ENCODE measurements at places on chromosomes 7 and 10.

DNA sequence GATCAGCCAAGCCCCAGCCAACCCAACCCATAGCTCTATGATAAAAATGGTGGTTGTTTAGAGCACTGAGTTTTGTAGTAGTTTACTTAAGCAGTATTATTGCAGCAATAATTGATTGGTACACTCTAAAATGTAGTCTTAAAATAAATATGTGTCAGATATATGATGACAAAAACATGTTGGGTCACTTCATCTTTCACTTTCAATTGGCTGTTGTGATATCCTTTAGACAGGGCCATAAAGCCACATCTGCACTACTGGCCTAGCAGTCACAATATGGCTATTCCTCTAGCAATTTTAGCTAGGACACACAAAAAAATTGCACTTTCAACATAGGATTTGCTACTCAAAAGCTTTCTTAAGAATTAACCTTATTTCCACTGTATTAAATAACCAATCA is 5.9 kb upstream of the CAV1 start:
- no peak for DNase-seq

- no peak for DNase-seq
Measured at GRCh38 chr7:2114052-2114451, 118.7 kb downstream of the MAD1L1 start.

DNA sequence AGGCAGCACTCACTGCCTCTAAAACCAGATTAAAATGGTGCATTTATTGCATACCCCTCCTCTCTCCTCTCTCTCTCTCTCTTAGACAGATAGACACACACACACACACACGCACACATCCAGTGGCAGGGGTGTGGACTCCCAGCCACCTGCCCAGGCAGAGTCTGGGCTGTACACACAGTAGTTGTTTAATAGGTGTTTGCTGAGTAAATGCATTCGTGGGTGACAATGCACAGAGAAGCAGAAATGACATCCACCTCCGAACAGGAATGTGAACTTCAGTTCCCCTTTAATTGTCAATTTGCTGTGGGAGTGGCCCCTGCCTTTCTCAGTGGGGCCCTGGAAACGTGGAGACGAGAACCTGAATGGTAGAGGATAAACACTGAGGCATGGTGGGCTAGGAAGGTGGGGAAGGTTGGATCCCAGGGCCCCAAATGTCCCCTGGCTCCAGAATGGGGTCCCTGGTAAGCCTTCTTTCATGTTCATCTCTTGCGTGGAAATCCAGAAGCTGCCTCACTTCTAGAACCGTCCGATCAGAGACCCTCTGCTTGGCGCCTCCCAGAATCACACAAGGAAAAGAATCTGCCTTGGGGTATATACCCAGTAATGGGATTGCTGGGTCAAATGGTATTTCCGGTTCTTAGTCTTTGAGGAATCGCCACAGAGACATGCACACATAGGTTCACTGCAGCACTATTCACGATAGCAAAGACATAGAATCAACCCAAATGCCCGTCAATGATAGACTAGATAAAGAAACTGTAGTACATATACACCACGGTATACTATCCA is 58.5 kb upstream of the ECHDC3 start:
- DNase-seq = no peak

DNA sequence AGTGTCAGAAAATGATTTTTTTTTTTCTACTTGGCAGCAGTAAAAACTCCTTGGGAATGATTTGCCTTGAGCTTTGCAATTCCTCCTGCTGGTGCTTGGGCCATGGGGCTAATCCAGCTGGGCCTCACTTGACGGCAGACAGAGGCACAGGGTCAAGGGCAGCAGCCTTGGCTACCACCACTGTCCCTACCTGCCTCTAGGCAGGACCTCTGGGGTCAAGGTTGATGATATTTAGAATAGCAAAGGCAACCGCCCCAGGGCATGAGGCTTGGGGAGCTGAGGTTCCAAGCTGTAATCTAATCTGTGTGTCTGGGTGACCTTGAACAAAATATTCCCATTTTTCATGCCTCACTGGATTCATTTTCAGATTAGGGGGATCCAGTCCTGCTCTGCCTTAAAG is 327.4 kb downstream of the PLXNA4 start:
- no peak for DNase-seq

DNA sequence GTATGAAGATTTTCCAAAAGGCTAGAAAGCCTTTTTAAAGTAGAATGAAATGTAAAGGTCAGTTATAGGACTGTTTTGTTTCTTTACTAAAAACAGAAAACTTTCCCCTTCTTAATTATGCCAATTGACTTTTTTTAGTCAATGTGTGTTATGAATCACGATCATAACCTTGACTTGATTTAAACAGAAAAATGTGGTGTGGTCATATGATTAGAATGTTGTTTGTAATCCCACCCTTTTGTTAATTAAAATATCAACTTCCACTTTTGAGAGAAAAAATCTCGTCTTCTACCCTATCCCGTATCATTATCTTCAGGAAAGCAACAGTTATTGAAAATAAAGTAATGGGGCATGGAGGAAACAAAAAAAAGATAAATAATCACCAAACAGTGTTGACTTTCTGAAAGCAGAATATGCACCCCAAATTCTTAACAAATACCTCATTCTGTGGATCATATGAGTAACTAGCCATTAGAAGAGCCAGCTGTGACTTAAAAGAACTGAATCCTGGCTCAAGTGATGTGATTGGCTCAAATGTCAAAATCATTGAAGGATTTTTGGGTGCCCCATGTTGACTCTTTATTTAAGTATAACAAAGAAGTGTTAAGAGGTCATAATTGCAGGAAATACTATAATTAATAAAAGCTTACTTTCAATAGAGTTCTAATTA is 32.3 kb upstream of the SLC16A12 start:
- no peak for DNase-seq

DNA sequence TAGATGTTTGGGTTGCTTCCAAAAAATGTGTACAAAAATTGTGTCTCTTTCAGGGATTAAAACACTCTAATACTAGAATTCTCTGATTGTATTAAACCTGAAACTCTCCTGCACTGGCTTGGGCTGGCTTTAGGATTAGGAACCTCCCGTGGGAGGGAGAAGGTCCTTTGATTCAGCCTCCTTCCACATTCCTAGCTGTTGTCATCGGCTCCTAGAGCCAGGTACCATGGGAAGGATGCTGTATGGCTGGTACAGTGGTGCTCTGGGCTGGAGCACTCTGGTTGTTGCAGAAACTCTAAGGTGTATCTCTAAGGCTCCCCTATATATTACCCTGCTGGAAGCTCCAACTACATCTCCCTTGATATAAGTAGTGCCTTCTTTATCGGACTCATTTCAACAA is 245.2 kb upstream of the FOXK1 start:
- no peak for DNase-seq

DNA sequence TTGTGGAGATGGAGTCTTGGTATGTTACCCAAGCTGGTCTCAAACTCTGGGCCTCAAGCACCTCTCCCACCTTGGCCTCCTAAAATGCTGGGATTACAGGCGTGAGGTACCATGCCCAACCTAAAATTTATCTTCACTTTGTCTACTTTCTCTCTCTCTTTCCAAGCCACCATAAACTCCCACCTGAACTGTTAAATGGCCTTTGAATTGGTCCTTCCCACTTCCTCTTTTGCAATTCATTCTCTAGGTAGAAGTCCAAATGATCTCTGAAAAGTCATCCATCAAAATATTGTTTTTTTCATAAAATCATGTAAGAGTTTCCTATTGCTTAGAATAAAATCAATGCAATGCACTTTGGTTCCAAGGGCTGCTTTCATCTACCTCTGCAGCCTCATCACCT is 90.1 kb upstream of the CELF2 start:
- DNase-seq = no peak

DNA sequence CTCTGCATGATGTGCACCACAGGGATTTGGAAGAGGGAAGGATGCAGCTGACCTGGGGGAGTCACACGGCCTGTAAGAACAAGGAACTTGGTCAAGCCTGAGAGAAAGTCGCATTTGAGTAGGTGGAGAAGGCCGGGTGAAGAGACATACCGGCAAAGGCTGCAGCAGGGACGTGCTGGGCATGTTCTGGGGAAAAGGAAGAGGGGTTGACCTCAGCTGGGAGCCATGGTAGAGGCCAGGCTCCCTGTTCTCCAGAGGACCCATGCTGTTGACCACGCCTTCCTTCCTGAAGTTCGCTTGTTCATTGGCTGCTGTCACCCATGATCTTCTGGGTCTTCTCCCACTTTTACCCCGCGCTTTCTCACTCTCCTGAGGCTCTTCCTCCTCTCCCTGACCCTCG is 84.5 kb downstream of the HTR5A start:
- DNase-seq = no peak

DNA sequence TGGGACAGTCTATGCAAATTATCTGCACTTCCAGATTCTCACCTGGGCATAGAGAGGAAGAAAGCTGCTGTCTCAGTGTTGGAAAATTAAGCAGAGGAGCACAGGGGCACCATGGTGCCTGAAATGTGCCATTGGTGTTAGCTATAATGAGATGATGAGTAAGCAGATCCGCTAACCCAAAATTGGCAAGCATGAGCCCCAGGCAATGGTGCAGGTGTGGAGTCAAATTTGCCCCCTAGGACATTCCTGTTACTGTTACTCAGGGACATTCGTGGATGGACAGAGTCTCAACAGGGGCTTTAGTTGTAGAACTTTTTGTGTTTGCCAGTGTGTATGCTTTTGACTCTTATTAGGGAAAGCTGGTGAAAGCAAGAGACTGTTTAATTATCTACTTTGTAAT is 385.2 kb upstream of the KLF6 start:
- DNase-seq = no peak

DNA sequence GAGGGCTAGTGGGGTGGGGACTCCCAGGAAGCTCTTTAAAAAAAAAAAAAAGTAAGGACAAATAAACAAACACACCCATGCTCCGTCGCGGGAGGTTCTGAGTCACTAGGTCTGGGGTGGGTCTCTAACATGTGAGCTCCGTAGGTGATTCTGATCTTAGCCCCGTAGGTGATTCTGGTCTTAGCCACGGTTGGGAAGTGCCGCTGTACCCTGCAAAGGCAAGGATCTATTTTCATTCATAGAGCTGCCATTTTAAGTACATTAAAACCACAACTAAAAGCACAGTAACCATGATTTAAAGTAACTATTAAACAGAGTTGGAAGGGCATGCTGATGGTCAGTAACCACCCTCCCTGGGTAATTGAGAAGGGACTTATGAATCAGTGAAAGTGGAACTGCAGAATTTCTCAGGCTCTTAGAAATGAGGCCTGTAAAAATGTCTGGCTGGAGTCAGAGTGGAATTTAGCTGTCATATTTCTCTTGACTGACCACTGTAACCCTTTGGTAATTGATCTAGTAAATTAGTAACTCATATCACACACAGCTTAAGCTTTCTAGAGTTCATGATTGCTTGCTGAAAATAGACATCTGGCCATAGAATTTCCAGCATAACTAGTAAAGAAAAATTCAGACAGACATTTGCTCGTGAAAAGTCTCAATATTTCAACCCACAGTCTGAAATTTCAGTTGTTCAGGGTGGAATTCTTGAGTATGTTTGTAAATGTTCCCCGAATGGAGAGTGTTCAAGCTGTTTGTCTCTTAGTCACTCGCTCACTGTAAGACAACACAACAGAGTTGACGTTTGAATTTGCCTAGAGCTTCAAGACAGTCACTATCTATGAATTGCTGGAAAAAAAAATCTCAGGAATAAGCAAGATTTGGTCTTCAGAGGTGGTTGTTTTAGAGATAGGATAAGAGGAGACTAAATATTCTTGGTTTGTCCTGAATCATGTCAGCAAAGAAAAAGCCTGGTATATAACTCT is 34.2 kb upstream of the TCF7L2 start:
- no peak for DNase-seq

DNA sequence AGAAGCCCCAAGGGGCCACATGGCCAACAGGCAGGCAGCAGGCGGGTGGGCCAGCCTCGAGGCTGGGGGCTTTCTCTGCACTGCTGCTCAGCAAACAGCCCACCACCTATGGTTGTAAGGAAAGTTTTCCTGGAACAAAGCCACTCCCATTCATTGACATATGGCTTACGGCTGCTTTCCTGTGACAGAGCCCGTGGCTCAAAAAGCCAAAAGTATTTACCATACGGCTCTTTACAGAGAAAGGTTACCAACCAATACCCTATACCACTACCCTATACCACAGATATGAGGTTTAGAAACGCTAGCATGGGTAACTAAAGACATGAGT is 152.7 kb downstream of the MAD1L1 start:
- no peak for DNase-seq

DNA sequence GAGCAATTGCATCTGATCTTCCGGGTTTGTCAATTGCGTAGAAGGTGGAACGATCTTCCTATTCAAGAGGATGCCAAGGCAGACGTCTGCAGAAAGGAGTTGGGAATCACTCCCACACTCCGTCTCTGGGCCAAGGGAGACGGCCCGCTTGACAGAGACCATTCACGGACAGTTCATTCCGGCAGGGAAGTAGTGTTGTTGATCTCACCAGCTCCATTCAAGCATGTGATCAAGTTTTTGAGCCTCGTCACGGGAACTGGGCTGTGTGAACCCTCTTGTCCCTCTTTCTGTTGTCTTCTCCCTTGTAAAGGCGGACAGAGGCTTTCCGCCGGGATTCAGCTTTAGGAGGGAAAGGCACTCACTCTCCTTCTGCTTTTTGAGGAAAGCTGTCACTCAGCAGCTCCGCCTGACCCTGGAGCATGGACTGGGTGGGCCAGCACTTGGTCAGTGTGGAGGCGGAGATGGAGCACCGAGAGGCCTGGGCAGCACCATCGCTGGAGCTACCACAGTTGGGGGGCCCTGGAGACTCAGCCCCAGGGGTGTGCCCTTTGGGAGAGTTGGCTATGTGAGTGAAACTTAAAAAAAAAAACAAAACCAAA is 44.9 kb downstream of the SPDYE5 start:
- DNase-seq = no peak

DNA sequence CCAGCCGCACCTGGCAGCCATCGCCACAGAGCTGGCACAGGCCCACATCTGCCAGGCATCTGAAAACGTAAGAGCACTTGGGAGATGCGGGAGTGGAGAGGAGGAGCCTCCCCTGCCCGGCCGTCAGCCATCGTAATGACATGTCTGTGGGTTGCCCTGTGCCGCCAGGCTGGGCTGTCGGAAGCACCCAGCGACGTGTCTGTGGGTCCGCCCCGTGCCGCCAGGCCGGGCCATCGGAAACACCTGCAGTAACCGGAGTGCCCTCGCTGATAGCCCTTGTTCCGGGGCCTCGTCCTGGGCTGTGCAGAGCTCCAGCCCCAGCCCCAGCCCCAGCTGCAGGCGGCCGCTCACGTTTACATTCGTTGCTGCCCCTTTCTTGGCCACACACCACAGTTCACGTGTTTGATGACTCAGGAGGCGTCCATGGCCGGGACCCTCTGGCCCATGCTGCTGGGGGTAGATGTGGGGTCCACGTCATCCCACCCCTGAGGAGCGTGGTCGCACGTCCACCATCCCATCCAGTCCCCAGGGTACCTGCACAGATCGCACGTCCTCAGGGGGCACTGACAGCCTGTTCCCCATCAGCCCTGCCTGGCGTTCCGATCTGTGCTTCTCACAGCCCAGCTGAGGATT is 30.0 kb upstream of the PRKAR1B start:
- no peak for DNase-seq

- DNase-seq = no peak
Measured at GRCh38 chr10:103044942-103045489, 126.9 kb downstream of the CNNM2 start.

DNA sequence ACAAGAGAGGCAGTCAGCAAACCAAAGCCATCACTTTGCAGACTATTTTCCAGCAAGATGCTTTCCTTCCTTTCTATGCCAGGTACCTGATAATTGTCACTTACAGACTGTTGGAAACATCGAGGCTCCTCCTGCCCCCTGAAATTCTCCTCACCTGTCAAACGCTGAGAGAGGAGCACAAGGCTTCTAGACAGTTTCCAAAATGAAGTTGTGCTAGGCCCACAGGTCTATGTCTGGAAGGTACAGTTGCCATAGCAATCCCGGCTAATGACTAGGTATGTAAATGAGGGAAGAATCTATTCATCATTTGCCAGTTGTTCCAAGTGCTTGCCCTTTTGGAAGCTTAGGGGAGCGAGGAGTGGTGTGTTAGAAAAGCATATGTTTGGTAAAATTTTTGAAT is 334.4 kb downstream of the CALN1 start:
- DNase-seq = no peak

Data from activated CD4-positive, alpha-beta T cell treated with anti-CD3 and anti-CD28 coated beads for 48 hours (primary cell).